ENCODE measurements at places on chromosomes 11 and 22. TPM values are rescaled to one million over a fixed set of nuclear protein-coding genes. Genes with fewer than 3 reads are reported as not detected.

DNA sequence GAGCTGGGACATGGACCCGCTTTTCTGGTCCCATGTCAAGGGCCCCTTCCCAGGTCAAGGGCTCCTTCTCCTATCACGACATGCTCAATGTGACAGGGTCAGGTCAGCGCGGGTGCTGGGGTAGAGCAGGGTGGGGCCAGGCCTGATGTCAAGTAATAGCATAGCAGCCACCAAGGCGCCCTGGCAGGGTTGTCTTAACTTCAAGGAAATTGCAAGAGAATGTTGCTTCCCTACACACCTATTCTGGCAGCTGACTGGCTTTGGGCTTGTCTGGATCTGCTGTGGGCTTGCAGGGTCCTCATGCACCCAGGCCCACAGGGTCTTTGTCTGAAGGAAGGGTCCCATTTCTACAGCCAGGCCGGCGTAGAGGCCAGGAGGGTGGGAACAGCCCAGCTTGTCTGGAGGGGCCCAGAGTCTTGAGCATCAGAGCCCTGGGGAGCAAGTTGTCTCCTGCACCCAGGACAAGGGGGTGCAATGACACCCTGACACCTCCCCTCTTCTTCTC lies 71.4 kb downstream of the BUD13 start:
- no peaks in the 10 kb centered on the region for H3K27me3 ChIP-seq
- no peaks in the 10 kb centered on the region for H3K4me1 ChIP-seq
- H3K4me3 ChIP-seq: no peak overlapping the region
- H3K27ac ChIP-seq: no peak overlapping the region
- no peak for DNase-seq

GRCh38 chr11:132607575-132607974 lies 924.7 kb downstream of the OPCML start:
- H3K4me3 ChIP-seq: no peak overlapping the region
- no peak overlapping the region for H3K27ac ChIP-seq
- DNase-seq: no peak
- no peaks in the 10 kb centered on the region for H3K4me1 ChIP-seq
- no peaks in the 10 kb centered on the region for H3K27me3 ChIP-seq
- H3K36me3 ChIP-seq: no peaks in the 10 kb centered on the region

The KREMEN1 gene
- total RNA-seq: 5.4 TPM

GRCh38 chr22:45562102-45562501 lies 59.4 kb downstream of the FBLN1 start:
- H3K27ac ChIP-seq: no peak overlapping the region
- H3K36me3 ChIP-seq: no peaks in the 10 kb centered on the region
- no peaks in the 10 kb centered on the region for H3K4me1 ChIP-seq
- DNase-seq: no peak

- peak overlapping the region; percentile 77 for H3K4me3 ChIP-seq
- peak overlapping the region; percentile 93 for H3K27ac ChIP-seq
- no peaks in the 10 kb centered on the region for H3K27me3 ChIP-seq
- H3K36me3 ChIP-seq: no peaks in the 10 kb centered on the region
- DNase-seq: peak; percentile 33
These were observed 728 bp upstream of the POGLUT3 start for GRCh38 chr11:108498816-108499408.

DNA sequence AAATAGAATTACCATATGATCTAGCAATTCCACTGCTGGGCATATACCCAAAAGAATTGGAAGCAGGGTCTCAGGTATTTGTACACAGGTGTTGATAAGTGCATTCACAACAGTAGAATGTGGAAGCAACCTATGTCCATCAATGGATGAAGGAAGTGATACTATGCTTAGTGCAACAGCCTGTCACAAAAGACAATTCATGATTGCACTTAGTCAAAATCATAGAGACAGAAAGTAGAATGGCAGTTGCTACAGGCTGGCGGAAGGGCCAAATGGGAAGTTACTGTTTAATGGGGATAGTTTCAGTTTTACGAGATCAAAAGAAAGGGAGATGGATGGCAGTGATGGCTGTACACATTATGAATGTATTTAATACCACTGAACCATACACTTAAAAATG lies 42.0 kb downstream of the SGSM3 start:
- H3K36me3 ChIP-seq: peaks cover 7% of the 10 kb centered on the region
- no peaks in the 10 kb centered on the region for H3K27me3 ChIP-seq
- DNase-seq: no peak
- H3K27ac ChIP-seq: no peak overlapping the region
- no peak overlapping the region for H3K4me3 ChIP-seq

The SMTNL1 gene
- not detected for total RNA-seq

The NNMT gene
- total RNA-seq: 2,438 TPM

The SPI1 gene
- 14.2 TPM for total RNA-seq

DNA sequence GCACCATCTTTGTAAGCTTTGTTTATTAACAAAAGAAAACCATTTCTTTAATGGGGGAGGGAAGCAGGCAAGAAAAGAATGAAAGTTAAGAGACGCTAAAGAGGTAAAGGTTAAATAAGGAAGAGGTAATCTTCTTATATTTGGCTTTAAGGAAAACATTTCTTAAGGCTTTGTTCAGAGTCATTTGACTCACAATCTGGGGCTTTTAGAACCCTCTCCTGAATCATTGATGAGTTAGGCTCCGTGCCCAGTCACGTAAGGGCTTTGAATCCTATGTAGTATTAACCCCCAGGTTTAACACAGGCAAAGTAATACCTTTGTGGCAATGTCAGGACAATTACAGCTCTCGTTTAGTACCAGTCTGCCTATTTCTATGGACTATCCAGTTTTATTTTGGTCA lies 26.1 kb downstream of the MADD start:
- H3K27me3 ChIP-seq: no peaks in the 10 kb centered on the region
- no peak for DNase-seq
- no peak overlapping the region for H3K27ac ChIP-seq
- H3K4me3 ChIP-seq: no peak overlapping the region
- no peaks in the 10 kb centered on the region for H3K4me1 ChIP-seq

GRCh38 chr11:115700496-115700895 lies 196.3 kb upstream of the CADM1 start:
- H3K4me1 ChIP-seq: peaks cover 2% of the 10 kb centered on the region
- H3K36me3 ChIP-seq: no peaks in the 10 kb centered on the region
- H3K4me3 ChIP-seq: no peak overlapping the region

The MMP13 gene
- total RNA-seq: not detected

DNA sequence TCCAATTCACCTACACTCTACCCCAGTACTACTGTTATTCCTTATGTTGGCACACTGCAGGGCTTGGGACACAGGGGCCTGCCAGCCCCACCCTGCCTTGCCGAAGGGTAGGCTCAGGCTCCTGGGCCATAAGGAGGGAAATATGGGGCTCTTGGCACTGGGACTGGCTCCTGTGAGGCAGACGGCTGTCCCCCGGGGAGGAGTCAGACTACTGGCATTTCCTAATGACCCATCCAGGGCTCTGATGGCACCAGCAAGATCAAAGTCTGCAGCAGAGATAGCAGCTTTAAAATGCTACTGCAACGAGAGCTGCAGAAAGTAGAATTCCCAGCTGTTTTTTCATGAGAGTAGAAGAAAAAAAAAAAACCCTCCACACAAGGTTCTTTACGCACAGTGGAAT lies 42.2 kb upstream of the CYP2D6 start:
- DNase-seq: no peak
- H3K36me3 ChIP-seq: no peaks in the 10 kb centered on the region
- no peak overlapping the region for H3K4me3 ChIP-seq
- H3K27ac ChIP-seq: peak overlapping the region; percentile 21
- H3K27me3 ChIP-seq: no peaks in the 10 kb centered on the region
